Testis (tissue), 5 donors: ENCODE measurements at places on chromosomes 12 and 14. TPM values are rescaled to one million over a fixed set of nuclear protein-coding genes. Genes with fewer than 3 reads are reported as not detected.
A peak's percentile ranks its signal among the peaks of the same experiment; 100 is the strongest.

CHST11 gene
- 23.9 TPM for total RNA-seq

NACA gene
- 696 TPM for total RNA-seq

LMBR1L gene
- 265 TPM for total RNA-seq

EFS gene
- total RNA-seq: 10.3 TPM

CHMP4A gene
- 111 TPM for total RNA-seq

CLEC4C gene
- total RNA-seq: 2.1 TPM

HOXC5 gene
- 5.5 TPM for total RNA-seq

CRACR2A gene
- total RNA-seq: 4.0 TPM

SLC10A1 gene
- not detected for total RNA-seq

GRCh38 chr12:4997939-4998338 is 45.7 kb upstream of the KCNA5 start:
- no peak for DNase-seq

DNA sequence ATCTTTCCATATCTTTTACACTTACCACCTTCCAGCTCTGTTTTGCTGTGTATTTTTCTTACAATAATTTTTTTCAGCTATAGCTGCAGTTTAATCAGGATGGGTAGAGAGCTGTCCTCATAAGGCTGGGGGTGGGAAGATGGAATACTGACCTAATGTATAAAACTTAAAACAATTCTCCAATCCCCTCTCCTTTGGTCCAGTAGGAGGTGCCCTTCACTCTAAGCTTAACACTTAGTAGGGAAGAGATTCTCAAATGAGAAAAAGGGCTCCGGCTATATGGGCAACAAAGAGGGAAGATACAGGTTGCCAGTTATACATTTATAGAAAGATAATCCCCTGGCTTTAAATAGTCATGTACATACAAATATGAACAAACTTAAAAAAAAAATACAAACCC is 2.8 kb downstream of the ORMDL2 start:
- DNase-seq: no peak

GRCh38 chr12:125100551-125101434 is 35.6 kb downstream of the AACS start:
- no peak for DNase-seq

- DNase-seq: no peak
These were observed 114.9 kb downstream of the SAMD4A start for GRCh38 chr14:54681811-54682261.

GRCh38 chr14:71322655-71323250 is 415.5 kb downstream of the PCNX1 start:
- peak; percentile 54 for DNase-seq

DNA sequence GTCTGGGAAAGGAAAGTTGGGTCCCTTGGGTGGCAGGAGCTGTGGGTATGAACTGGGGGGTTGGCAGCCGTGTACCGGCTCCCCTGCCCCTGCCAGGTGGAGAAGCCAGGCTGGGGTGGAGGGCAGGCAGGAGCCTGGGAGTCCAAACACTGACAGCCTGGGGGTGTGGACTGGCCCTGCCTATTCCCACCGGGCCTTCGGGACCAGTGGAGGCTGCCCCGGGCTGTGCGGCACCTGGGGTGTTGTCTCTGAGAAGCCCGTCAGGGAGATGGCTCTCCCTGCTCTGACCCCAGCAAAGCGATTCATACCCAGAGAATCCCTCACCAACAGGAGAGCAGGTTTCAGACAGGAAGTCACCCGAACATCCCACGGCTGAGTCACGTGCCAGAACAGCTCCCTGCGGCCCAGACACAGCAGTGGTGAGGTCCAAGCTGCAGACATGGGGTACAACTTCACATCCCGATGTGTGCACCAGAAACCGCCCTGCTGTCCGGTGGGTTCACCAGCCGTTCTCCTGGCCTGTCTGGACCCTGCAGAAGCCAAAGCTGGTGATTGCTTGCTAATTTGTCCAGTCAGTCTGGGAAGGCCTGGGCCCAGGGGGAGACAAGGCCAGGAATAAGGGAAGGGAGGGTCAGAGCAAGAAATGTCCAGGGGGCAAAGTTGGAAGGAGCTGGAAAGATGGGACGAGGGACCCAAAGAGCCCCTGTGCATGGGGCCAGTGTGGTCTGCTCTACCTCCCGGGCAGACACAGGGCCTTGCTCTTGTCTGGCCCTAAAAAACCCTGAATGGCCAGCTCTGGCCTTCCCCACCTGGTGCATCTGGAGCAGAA is 2.1 kb upstream of the GPR132 start:
- DNase-seq: no peak

DNA sequence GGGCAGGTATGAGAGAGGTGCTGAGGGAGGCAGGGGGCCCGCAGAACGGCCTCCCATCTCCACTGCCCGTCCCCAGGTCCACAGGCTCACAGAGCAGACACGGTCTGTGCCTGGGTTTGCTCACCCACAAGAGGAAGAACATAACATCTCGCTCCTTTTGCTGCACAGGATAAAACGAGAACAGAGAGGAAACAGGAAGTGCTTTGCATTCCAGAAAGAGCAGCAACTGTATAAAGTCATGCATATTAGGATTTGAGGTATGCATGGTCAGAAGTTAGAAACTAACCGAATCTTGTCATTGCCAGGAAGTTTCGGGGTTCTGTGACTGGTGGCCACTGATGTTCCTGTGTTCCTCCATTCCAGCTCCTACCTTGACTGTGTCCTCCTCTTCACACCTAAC is 25.0 kb downstream of the NTF3 start:
- no peak for DNase-seq

- DNase-seq: no peak
These were observed 16.9 kb upstream of the STON2 start for GRCh38 chr14:81416981-81417380.

DNA sequence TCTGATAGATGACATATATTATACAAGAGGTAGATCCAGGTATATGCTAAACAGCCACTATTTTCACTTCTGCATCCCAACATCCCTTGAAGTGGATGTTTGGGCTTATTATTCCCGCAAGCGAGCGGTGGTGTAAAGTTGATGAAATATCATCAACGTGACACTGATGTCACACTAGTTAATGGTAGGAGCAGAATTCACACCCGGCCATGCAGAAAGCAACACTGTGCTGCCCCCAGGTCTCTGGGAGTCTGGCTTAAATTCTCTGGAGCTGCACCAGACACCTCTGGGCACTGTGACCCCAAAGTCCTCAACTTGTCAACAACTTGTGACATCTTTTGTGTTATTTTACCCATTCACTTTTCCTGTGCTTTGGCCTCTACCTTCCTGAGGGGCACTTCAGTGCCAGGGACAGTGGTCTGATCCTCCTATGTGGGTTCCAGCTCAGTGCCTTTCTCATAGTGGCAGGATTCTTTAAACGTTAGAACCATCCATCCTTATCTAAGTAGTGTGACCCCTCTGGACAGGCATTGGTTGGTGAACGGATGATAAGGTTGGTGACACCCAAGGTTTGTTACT is 952 bp downstream of the DRAM1 start:
- DNase-seq: no peak

- DNase-seq: no peak
These were observed 72.1 kb downstream of the EMP1 start for GRCh38 chr12:13268581-13268980.

DNA sequence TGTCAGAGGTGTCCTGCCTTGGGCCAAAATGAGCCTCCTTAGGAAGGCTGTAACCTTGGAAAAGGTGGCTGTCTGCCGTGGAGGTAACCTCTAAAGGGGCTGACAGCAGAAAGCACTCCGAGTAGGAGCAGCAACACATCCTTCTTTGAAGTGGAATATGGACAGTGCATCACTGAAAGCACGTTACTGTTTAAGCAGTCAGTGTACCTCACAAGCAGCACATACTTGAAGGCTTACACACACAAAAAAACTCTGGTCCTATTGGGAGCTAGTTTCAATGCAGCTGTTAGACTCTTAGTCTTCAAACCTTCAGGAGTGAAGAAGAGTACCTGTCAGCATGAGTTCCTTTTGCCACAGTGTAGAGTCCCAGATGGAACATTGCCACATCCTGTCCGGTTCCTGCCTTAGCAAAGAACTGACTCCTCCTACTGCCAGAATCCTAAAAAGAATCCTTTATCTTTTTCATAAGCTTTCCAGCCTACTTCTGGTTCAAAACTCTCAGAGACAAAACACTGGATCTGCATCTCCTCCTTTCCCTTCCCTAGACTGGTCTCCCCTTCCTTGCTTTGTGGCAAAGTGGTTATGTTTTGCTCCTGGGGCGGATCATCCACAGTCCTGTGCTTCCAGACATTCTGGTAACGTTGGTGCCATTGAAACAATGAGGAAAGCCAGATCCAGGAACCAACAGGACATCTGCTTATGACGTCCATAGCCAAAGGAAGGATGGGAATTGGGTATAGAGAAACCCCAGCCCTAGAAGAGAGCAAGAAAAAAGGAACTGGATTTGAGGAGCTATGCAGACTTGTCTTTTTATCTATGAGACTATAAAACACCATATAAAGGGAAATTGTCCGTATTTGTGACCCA is 8.5 kb upstream of the MDM1 start:
- DNase-seq: no peak

GRCh38 chr12:92987362-92987761 is 58.3 kb upstream of the EEA1 start:
- DNase-seq: peak; percentile 25

DNA sequence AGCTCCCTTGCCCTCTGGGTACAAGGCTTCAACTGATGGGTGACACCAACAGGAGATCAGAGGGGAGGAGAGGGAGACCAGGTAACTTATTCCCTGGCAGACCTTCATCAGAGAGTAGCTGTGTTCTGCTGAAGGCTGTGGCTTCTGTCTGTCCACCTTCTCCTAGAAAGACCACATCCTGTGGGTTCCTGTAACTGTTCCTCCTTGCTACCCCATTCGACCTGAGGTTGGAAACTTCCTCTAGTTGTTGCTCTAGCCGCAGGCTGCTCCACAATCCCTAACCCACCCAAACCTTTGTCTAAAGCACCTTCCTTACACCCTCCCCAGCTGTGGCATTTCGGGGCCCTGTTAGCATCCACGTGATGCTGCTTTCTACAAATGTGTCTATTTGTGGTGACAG is 454.2 kb downstream of the DPF3 start:
- no peak for DNase-seq

DNA sequence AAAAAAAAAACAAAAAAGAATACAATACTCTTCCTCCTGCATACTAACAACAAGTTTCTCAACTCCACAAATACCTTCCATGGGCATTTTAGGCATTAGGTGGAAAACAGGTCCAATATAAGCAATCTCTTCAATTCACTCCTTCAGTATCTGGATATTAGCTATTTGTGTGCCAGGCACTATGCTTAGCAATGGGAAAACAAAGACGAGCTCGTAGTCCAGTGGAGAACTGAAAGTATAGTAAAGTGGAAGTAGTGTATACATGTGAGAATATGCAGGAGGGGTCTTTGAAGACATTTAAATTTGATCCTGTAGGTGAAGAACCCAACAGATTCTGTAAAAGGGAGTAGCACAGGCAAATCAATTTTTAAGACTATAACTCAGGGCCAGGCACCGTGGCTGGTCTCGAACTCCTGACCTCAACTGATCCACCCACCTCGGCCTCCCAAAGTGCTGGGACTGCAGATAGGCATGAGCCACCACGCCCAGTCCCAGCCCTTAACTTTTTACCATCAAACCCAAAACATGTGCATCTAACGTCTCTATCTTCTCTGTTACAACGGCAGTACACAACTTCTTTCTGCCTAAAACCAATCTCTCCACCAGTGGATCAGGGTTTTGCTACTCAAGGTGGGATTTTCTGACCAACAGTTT is 10.6 kb downstream of the HECTD1 start:
- no peak for DNase-seq

DNA sequence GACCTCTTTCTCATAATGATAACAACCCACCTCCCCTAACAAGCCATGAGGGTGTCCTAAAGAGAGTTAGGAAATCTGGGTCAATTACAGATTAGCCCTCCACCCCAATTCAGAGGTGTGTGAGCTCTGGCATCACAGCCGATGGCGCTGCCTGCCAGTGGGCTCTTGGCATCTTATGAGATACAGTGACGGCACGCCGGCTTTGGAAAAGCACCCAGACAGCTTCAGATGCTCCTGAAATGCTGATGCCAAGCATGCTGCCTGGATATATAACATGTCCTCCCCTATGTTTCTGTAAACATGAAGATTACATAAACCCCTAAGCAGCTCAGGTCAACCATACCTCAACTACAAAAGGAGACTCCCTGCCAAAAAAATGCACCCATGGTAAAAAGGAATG is 152.6 kb downstream of the TTC7B start:
- DNase-seq: no peak

GRCh38 chr12:27462851-27463250 is 16.3 kb downstream of the SMCO2 start:
- no peak for DNase-seq

DNA sequence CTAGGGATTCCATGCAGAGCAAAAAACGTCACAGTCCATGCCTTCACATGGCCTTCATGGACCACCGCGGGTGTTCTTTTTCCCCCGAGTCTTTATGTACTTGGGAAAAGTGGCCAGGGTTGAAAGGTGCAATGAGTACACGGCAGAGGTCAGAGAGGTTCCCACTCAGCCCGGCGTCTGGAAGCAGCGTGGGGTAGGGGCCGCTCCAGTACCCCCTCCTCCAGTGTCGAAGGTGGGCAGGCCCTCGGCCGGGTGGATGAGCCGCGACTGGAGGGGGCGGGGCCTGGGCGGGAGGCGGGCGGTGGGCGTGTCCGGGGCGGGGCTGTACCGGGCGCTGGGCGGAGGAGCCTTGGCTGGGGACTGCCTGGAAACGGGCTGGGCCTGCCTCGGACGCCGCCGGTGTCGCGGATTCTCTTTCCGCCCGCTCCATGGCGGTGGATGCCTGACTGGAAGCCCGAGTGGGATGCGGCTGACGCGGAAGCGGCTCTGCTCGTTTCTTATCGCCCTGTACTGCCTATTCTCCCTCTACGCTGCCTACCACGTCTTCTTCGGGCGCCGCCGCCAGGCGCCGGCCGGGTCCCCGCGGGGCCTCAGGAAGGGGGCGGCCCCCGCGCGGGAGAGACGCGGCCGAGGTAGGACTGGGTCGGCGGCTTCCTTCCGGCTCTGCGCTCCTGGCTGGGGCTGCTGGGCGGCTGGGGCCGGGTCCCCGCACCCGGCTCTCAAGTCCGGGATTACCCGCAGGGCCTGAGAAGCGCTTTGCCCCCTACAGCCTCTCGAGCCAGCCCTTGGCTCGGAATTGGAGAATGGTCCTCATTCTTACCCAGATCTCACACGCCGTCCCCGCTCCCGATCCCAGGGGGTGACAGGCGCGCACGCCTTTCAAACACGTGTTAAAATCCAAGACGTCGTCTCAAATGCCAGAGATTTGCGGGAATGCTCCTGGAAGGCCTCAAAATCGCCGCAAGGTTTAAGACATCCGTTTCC is at the start of gene RXYLT1:
TSS of gene RXYLT1 (plus strand) at position 412 of the 984 bp plus-strand sequence. CDS start at position 464, 52 bp downstream.
- peak; percentile 91 for DNase-seq
